ENCODE measurements at places on chromosomes 1 and 21.
A peak's percentile ranks its signal among the peaks of the same experiment; 100 is the strongest.

DNA sequence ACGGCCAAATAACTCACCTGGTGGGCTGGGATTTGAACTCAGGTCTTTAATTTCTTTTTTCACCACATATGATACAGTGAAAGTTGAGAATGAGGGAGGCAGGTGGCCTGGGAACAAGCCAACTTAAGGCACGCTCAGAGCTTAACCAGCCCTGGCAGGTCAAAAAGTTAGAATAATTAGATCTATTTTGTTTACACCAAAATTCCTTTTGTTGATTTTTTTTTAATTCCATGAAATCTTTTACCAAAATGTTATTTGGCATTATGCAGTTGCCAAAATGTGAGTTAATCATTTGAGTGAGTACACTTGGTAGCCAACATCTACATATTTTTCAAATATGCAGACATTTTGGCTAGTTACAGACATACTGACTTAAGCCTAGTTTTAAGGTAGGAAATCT lies 36.8 kb downstream of the LHX8 start:
- DNase-seq: no peak

DNA sequence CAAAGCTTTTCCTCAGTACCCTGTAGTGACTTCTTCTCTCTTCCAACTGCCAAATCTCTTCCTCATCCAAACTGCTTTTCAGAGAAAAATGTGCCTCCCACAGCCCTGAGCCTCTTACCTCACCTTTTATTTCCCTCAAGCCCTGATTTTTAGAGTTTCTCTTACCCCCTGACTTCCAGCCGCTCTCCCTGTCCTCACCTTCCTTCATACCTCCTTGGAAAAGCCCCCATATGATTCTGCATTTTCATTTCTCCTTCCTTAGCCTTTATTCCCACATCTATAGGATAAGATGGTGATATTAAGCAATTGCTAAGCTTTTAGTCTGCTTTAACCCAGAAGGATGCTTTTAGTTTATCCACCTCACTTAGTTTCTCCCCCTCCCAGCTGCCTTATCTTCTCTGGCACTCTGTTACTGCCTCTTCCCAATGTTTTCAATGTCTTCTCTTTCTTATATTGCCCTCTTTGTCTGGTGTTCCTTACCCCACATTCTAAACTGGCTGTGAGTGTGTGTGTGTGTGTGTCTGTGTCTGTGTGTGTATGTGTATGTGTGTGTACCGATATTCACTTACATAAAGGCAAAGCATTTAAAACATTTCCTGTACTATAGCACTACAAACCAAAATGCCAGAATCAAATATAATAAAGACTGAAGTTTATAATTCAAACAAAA lies at the start of gene CD1B:
Gene CD1B (minus strand): TSS at position 51 of the 670 bp plus-strand sequence. CDS start 108 bp downstream, outside the sequence.
- DNase-seq: no peak

DNA sequence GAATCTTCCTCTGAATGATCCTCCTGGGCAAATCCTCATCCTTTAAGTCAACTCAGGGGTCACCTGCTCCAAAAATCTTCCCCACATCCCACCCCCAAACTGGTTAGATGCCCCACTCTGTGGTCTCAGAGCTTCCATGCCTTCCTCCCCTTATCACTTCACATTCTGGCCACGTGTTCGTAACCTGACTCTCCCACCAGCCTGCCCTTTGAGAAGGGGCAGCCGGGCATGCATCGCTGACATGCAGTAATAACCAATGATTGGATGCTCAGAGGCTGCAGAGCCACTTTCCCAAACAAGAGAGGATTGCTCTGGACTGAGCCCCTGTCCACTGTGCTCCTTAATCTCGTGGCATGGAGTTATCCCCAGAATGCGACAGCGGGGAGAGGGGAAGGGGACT lies 7.0 kb downstream of the LELP1 start:
- DNase-seq: no peak

- DNase-seq: no peak
Measured at GRCh38 chr1:190564117-190564516, 86.5 kb upstream of the BRINP3 start.

DNA sequence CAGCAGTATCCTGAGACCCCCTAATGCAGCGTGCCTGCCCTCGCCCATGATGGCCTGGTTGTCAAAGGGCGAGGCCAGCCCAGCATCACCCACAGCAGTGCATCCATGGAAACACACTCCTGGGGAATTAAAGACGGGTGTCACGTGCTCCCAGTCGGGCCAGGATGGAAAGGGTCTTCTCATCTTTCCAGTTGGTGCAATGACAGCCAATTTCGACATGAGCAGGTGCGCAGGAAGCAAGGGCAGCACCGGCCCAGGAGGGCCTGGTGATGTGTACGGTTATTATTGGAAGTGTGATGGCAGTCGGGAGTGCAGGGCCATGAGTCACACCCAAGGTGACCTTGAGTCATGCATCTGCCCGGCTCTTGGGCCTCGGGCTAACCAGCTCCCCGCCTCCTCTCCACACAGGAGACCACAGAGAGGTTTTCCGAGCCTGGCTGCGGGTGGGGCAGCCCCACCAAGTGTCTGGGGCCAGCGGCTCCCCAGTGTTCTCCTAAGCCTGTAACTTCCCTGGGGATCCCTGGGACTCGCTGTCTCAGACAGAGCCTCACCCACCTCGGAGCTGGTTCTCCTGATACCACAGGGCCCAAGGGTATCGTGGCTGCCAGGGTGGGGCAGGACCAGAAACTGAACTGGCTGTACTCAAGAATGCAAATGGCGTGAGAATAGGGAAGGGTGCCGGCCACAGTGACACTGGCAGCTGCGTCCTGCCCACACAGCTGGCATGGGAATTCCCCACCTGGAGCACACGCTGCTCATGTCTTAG lies 119.8 kb downstream of the SIK1 start:
- peak; percentile 70 for DNase-seq

GRCh38 chr1:97640677-97641076 lies 280.2 kb downstream of the DPYD start:
- no peak for DNase-seq

DNA sequence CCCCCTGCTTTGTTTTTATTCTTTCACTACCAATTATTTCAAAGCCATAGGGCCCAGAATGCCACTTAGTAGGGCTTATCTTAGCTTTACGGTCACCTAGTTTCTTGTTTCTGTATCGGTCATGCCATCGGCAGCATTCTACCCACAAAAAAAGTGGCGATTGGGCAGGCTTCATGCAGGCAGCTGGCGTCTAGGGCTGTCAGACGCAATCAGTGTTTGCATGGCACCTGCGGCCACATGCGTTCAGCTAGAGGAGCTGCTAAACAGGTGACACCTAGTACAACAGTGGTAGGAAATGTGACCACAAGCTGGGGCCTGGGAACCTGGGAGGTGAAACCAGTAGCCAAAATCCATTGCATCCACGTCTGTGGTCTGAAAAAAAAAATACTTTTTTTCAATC lies 262.7 kb downstream of the PBX1 start:
- no peak for DNase-seq

DNA sequence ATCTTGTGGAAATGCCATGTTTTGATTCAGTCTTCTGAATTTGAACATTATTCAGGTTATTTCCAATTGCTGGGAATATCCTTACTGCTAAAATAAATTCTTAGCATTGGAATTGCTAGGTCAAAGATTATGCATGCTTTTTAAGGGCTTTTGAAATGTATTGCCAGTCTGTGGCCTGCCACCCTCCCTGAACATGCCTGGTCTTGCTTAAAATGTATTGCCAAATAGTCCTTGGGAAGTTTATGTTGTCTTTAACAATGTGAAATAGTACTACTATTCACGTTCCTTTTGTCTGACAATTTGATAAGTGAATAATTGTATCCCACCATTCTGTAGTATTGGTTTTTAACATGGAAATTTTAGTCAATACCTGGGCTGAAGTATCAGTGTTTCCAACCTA lies 13.6 kb downstream of the TARDBP start:
- DNase-seq: no peak

DNA sequence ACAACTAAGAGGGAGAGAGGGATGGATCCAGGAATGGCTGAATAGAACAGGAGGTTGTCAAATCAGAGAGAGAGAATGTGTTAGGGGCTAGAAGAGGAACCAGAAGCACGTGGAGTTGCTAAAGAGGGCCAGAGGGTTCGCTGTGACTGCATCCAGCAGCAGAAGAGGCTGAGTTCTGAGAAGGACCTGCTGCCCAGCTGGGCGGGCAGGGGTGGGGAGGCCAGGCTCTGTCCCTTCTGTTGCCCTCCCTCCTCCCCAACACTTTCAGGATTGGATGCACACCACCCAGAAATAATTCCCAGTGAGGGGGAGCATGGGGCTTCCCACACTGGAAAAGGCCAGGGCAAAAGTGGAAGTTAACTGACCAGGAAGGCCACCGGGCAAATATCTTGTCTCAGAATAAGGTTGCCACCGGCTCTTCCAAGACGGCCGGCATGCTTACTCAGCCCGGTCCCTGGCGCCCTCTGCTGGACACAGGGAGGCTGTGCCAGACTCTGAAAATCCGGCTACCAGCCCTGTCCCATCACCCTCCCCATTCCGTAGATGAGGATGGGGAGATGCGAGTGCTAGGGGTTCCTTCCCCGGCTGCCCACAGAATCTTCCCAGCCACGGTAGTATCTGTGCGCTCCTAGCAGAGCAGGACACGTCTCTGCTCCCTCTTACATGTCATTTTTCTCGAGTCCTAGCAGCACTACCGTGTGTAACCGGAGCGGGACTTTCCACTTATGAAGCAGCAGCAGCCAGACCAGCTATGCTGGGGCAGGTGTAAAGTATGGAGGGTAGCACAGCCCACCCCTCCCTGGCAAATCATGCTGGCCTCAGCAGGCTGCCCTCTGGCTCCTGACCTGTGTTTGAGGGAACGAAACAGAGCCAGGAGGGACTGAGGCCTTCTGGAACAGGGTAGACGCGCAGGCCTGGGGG lies 46.8 kb upstream of the A3GALT2 start:
- peak; percentile 52 for DNase-seq

DNA sequence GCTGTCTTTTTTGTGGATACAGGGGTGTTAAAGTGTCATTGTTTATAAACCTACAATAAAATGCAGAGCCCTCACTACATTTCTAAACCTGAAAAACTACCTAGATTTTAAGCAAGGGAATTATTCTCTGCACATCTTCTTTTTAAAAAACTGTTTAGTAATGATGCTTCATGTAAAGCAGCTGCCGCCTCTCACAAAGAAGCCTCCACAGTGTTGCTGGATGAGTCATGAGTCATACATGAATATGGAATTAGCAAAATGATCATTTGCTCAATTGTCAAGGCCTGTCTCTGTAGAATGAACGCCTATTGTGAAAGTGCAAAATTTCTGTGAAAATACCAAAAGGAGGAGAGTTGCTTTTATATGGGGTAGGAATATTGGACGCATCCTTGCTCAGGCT lies 259.5 kb upstream of the CHRM3 start:
- DNase-seq: no peak

DNA sequence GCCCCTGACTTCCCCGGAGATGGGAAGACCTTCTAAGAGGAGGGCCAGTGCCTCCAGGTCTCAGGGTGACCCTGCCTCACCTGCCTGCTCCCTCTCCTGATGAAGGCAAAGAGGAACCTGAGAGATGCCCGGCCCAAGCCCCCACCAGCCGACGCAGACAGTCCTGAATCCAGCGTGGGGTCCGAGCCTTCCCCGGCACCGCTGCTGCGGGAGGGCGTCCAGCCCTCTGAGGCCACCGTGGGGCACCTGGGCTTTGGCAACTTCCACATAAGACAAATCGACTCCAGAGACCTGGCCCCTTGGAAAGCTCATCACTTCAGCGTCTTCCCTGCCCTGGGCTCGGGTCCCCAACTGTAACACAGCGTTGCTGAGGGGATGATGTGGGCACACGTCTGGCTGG lies 122.2 kb downstream of the CASZ1 start:
- no peak for DNase-seq

GRCh38 chr1:230977761-230978490 lies 735 bp downstream of the TTC13 start:
- DNase-seq: peak; percentile 35

DNA sequence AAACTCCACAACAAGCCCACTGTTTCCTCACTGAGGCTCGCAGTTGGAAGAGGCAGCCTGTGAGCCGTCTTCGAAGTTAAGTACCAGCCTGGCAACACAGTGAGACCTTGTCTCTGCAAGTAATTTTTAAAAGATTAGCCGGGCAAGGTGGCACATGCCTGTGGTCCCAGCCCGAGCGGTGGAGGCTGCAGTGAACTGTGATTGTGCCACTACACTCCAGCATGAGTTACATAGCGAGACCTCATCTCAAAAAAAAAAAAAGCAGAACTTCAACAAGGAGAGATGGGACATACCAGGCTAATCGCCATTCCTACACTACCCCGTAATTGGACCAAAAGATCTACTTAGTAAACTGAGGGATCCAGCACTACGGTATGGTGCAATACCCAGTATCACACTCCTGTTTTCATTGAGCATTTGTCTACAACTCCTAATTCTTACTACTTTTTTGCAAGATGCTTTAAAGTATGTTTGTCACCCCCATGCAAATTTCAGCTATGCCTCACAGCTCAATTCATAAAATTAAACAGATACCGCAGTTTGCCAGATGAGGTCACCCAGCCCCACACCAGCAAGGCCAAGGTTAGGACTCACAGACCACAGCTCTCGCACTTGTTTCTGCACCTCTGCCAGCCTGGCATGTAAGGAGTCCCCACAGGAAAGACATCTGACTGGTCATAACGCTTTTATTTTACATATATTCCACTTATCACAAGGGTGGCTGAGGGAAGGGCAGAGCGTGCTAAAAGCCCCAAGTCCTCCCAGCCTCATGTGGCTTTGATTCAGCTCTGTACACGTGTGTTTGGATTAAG lies 21.0 kb downstream of the SDE2 start:
- DNase-seq: peak; percentile 68

DNA sequence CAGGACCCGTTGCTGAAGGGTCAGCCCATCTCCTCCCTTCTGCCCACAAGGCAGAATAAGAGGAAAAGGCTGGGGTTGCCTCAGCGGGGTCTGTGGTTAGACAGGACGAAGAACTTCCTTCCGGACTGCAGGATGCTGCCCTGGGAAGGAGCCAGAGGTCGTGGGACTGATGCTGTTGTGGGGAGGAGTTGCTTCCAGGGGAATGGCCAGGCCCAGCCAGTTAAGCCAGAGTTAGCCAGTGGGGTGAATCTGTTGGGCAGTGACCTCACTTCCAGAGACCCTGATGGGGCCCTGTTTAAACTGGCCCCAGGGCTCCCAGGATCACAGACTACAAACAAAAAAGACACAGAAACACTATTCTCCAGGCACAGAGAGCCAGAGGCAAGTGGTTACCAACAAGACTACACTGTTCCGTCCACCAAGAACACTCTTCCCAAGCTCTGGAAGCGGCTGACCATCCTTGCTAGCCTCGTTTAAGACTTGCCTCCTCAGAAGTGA lies 13.0 kb downstream of the FAM229A start:
- DNase-seq: no peak

GRCh38 chr1:246300626-246301549 lies 206.2 kb downstream of the SMYD3 start:
- DNase-seq: no peak
